ENCODE measurements at places on chromosomes 7 and 10.

GRCh38 chr7:10930551-10930950 is 43.1 kb upstream of the PHF14 start:
- DNase-seq, result no peak

DNA sequence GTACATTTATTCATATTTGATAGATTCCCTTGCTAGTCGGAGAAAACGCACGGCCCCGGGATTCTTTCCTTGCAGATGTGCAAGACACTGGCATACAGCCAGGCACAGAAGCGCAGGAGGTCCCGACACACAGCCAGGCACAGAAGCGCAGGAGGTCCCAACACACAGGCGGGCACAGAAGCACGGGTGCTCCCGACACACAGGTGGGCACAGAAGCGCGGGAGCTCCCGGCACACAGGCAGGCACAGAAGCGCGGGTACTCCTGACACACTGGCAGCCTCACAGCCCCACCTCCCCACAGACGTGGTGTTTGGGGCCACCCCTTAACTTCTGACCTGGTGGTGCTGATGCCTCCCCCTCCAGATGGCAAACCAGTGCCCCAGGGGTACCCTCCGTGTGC is 237.3 kb downstream of the ZMYND11 start:
- DNase-seq, result no peak

- DNase-seq, result no peak
Measured at GRCh38 chr7:137421366-137421765, 77.8 kb upstream of the PTN start.

DNA sequence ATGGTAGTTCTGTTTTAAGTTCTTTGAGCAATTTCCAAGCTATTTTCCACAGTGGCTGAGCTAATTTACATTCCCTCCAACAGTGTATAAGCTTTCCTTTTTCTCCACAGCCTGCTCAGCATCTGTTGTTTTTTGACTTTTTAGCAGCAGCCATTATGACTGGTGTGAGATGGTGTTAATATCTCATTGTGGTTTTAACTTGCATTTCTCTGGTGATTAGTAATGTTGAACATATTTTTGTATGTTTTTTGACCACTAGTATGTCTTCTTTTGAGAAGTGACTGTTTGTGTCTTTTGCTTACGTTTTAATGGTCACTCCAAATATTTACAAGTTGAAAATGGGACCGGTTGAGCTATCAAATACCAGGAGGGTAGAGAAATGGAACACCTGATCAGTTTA is 20.4 kb downstream of the GNG11 start:
- DNase-seq, result no peak

DNA sequence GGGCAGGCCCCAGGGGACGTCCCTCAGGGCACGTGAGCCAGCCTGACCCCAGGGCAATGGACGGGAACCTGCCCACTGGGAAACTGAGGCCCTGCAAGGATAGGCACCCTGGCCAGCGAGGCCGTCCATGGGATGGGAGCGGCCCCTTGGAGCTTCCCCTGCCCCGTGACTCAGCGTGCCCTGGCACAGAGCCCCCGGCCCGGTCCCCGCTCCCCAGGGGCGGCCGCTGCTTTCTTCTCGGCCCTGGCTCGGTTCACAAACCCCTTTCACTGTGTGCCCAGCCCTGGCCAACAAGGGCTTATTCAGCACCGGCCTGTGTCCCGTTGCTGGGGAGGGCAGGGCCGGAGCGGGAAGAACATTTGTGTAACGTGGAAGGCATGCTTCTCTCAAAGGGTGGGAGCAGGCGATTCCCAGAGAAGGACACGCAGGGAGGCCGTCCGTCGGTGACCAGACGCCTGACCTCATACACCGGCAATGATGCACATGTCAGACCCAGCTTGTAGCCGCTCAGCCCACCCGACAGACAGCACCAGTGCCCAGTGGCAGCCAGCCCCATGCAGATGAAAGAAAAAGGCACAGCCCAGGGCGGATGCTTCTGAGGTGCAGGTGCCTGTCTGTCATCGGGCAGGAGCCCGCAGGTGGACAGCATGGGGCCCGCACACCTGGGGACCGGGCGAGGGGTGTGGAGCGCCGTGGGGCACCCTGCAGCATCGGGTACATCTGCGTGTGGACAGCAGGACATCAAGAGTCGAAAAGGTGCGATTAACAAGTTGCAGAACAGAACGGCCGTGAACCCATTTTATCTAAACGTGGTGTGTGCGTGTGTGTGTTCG is 94.5 kb downstream of the PDGFA start:
- no peak for DNase-seq

GRCh38 chr7:11748884-11749283 is 83.1 kb downstream of the THSD7A start:
- no peak for DNase-seq

- peak; percentile 93 for DNase-seq
Measured at GRCh38 chr7:39949971-39950472, at the start of gene CDK13. TSS of gene CDK13 (plus strand) at chr7:39950256. CDS start at chr7:39950642, 386 bp downstream.

- peak; percentile 28 for DNase-seq
Measured at GRCh38 chr7:149599636-149600206, 102.1 kb upstream of the ZNF746 start.

DNA sequence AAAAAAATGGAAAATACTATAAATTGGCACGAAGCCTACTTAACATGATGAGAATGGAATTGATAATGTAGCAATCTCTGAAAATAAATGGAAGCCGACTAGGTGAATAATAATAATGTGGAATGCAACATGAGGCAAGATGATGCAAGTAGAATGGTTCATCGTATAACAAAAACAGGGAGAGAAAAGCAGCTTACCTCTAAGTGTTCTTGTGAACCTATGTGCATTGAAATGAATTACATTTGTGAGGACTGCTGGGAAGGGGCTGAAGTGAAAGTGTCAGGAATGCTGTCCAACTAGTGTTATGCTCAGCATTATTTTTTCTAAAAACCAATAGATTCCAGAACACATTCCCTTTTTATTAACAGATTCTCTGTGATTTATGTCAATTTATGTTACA is 440.6 kb upstream of the LRRN3 start:
- DNase-seq, result no peak

DNA sequence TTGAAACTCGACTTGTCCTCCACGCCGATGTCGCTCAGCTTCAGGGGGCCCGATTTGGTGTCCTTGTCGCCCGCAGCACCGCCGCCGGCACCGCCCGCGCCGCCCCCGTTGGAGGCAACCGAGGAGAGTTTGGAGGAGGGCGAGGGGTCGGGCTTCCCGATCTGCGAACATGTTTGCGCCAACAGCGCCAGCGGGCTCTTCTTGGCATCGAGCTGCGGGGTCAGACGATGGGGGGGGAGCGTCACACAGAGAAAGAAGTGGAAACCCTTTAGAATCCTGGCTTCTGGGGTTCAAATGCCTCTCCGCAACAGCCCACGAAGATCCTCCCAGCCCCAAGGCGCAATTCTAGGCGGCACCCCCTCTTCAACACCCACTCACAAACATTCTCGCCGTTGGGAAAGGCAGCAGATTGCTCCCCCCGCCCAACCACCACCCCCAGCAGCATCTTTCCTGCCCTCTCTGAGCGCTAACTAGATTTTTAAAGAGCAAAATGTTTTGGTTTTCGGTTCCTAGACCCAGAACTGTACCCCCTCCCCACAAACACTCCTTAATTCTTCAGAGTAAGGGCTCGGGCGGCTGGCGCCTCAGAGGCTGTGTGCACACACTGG is 1.3 kb downstream of the ZNF503 start:
- DNase-seq, result no peak

DNA sequence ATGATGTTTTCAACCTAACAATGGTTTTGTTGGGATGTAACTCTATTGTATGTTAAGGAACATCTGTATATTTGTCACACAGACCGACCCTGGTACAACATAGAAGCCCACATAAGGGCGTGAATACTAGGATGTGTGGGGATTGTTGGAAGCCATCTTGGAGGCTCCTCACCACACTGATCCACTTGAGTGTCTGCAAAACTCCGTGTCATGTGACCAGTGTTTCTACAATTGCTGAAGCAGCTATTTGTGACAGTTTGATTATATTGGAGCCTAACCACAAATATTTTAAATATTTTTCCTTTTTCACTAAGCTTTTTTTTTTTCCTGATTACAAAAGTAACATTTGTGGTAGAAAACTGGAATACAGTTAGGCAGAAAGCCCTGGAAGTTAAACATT is 27.9 kb downstream of the RALA start:
- no peak for DNase-seq

DNA sequence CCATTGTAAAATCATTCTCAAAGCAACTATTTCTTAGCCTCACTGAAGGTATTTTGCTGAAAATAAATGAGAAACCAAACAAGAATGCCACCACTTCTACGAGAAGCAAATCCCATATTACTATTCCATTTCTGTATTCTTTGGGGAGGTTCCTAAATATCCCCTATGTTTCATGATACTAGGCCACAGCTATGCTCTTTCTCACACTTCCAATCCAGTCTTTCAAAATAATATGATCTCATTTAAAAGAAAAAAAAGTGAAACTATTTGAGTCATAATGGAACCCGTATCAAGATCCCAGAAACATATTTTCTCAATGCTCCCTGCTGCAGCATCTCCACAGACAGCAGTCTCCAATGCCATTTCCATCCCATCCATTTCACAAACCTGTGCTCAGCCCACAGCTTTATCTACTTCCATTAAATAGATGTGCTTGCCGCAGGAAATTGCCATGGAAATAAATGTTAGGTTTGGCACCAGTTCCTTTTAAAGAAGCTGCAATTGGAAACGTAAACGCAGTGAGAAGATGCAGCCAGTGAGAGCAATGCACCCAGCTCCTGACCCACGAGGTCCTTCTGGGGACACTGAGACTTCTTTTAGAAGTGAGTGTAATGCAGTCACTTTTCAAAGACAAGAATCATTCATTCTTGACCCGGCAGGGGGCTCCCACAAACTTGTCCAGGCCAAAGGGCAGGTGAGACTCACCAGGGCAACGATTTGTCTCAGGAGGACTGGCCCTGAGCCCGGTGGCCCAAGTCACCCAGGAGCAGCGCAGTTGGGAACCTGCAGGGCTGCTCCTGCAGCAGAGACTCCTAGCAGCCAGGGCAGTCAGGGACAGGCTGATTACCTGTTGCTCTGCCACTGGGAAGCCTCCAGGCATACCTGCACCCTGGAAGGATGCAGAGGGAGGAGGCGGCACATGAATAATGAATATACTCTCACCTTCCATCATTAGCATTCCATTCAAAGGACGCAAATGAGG is 99.6 kb downstream of the C10orf90 start:
- DNase-seq, result no peak

DNA sequence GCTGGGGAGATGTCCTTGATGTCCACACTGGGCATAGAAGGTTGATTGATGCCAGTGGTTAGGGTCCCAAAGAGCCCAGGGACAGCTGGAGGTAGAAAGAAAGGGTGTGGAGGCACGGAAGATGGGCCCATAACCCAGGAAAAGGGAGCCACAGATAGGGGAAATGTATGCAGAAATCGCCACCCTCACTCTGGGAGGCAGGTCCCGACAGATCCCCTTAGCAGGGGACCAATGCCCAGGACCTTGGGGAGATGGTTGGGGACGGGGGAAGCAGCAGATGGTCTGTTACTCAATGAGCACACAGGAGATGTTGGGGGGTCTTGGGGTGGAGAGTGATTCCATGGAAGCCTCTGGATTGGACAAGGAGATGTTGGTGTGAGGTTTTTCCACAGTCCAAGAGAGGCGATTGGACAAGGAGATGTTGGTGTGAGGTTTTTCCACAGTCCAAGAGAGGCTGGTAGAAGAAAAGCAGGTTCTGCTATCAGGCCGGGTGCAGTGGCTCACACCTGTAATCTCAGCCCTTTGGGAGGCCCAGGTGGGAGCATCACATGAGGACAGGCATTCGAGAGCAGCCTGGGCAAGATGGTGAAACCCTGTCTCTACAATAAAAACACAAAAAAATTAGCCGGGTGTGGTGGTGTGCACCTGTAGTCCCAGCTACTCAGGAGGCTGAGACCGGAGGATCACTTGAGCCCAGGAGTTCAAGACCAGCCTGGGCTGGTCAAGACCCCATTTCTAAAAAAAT is 7.0 kb upstream of the PPP1R35 start:
- peak; percentile 28 for DNase-seq

DNA sequence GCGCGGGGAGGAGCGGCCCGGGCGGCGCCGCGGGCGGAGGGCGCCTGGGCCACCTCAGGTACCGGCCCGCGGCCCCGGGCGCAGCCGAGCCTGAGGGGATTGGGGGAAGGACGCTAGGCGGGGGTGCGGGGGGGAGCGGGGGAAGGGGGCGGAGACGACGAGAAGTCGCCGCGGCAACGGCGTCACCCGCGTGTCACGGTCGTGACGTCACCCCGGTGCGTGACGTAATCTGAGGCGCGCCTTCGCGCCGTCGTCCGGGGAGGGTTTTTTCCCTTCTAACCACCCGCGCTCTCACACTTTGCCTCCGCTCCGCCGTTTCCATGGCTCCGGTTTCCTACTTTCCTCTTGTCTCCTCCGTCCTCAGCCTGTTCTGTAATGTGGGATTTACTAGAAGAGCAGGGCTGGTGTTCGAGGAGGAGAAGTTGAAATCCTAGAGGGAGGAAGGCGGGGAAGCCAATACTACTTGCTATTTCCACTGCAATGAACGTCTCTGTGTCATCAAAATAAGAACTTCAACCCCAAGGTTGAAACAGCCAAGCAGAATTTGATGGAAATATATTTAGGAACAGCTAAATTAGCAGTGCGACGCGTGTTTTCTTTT is at the start of gene BRAF:
Gene BRAF, minus strand, starts transcription at position 109 of the 601 bp plus-strand sequence. CDS start 226 bp downstream, outside the sequence.
- peak; percentile 99 for DNase-seq

DNA sequence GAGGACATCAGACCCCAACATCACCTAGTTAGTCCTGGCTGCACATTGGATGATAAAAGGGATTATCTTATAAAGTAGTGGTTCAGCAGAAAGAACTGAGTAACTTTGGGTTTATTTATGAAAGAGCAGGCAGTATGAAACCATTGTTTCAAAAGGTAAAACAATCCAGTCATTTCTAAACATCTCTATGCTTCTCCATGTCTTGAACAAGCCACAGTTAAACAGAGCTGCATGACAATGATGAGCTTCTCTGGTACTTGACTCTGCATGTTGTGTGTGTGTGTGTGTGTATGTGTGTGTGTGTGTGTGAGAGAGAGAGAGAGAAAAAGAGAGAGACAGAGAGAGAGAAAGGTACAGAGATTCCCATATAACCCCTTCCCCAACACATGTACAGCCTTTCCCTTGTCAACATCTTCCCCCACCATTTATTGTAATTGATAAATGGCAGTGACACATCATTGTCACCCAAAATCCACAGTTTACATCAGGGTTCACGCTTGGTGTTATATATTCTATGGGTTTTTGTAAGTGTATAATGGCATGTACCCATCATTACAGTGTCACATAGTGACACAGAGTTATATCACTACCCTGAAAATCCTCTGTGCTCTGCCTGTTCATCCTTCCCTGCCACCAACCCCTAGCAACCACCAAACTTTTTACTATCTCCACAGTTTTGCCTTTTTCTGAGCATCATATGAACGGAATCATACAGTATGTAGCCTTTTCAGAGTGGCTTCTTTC is 32.8 kb upstream of the SLC18A3 start:
- no peak for DNase-seq
